ENCODE measurements at places on chromosomes 3 and 15. TPM values are rescaled to one million over a fixed set of nuclear protein-coding genes. Genes with fewer than 3 reads are reported as not detected.

Gene LIPC
- total RNA-seq = not detected

Gene KCNMB3
- 1.9 TPM for total RNA-seq

Gene CEP70
- total RNA-seq = 31.1 TPM

Gene FSIP1
- 0.64 TPM for total RNA-seq

Gene CYFIP1
- 67.5 TPM for total RNA-seq

Gene RIOX2
- total RNA-seq = 15.5 TPM

Gene ZNF660
- 16.4 TPM for total RNA-seq

Gene PATL2
- 0.46 TPM for total RNA-seq

Gene SAMD7
- total RNA-seq = not detected

Gene SLCO2A1
- 0.98 TPM for total RNA-seq

Gene PTH1R
- 0.99 TPM for total RNA-seq

Gene ZPLD1
- total RNA-seq = not detected

DNA sequence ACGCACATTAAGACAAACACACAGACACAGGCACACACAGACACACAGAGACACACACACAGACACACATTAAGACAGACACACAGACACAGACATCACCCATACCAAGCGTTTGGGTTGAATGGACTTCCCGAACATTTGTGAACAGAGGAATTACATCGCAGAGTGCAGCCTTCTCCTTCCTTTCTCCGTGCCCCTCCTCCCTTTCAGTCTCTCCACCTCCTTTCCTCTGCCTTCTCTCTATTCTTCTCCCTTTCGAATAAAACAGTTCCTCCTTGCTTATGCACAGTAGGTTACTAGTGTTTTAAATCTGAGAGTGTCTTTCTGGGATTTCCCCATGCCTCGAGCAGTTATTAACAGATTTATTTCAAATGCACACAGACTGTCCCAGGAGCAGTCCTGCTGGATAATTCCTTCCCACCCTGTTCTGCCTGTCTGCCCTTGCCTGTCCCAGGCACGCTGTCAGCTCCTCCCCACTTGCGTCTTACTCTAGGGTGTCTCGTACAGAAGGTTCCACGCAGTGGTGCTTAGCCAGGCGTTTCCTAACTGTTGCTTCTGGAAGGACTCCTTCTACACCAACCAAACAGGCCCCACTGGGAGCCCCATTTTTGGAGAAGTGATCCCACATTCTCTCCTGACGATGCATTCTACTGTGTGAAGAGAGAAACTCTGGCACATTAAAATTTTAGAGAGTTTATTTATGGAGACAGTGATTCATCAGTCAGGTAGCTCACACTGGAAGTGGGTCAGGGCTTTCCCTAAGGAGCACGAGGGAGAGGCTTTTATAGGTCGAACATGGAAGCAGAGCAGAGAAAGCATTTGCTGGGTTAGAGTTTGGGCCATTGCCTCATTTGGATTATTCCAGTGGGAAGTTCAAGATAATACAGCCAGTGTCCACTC is 163.8 kb downstream of the SV2B start:
- H3K27me3 ChIP-seq = no peaks in the 10 kb centered on the region
- H3K4me3 ChIP-seq = no peak overlapping the region
- no peaks in the 10 kb centered on the region for H3K4me1 ChIP-seq
- H3K36me3 ChIP-seq = peaks cover 3% of the 10 kb centered on the region

DNA sequence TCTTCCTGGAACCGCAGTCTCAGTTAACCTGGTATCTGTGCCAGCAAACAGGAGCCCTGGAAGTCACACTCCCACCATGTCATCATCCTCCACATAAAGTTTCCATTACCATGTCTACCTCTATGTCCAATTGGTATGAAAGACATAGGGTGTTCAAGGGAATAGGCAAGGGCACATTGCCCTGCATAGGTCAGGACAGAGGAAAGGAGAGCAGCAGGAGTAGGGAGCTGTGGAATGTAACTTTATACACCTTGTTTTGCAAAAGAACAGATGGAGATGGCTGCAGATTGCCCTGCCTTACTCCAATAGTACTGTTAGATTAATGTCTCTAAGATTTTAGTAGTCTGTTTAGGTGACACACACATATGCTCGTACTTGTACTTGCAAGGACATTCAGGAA is 1056.4 kb downstream of the NTRK3 start:
- no peak for DNase-seq
- H3K4me3 ChIP-seq = no peak overlapping the region
- H3K27me3 ChIP-seq = no peaks in the 10 kb centered on the region

DNA sequence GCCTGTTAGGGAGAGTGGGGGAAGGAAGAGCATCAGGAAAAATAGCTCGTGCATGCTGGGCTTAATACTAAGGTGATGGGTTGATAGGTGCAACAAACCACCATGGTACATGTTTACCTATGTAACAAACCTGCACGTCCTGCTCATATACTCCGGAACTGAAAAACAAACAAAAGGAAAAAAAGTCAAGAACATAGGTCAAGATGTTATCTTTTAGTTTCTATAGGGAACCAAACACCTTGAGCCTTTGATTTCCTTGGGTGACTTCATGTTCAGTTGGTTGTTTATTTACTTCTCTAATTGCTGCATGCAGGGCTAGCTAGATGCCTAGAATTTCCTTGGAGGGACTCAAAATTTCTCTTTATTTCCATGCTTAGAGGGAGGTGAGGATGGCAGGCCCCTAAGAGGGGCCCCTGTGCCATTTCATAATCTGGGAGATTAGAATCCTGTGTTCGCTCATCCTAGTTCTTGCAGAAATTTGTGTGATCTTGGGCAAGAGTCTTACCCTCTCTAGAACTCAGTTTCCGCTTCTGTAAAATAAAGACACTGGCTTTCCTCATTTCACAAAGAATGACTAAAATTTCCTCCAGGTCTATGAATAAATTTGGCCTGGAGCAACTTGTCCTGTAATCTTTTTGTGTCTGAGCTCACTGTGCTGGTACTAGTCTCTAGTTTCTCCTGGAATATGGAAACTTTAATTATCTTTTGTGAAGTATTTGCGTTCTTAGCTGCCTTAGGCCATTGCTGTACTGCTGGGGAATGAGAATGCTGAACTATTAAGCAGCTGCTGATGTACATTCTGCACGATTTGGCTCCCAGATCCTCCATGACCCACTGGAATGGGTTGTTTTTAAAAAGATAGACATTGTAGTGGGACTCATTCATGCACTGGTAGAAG is 457.5 kb downstream of the EDEM1 start:
- no peak overlapping the region for H3K4me3 ChIP-seq
- no peaks in the 10 kb centered on the region for H3K4me1 ChIP-seq
- H3K27me3 ChIP-seq = no peaks in the 10 kb centered on the region
- H3K27ac ChIP-seq = no peak overlapping the region

GRCh38 chr3:50573566-50574443 is 4.5 kb downstream of the HEMK1 start:
- no peaks in the 10 kb centered on the region for H3K4me1 ChIP-seq
- H3K4me3 ChIP-seq = no peak overlapping the region
- no peak for DNase-seq
- peaks cover 1% of the 10 kb centered on the region for H3K36me3 ChIP-seq
- H3K27me3 ChIP-seq = no peaks in the 10 kb centered on the region

DNA sequence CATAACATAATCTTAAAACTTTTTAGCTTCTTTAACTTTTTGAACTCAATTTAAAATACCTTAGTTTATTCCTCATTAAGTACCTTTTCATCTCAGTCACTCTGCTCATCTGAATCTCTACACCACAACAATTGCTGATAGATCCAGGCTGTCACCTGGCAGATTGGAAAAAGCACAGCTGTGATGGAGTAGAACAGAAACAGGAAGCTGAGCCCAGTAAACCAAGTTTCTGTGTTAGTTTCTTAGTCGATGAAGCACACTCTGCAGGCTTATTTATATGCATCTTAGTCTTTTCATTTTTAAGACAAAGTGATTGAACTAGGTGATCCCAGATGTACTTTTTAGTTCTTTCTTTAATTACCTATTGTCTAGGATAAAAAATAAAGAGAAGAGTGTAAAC is 1398.0 kb upstream of the ALCAM start:
- no peak overlapping the region for H3K27ac ChIP-seq
- no peak overlapping the region for H3K4me3 ChIP-seq
- H3K36me3 ChIP-seq = no peaks in the 10 kb centered on the region
- DNase-seq = no peak

DNA sequence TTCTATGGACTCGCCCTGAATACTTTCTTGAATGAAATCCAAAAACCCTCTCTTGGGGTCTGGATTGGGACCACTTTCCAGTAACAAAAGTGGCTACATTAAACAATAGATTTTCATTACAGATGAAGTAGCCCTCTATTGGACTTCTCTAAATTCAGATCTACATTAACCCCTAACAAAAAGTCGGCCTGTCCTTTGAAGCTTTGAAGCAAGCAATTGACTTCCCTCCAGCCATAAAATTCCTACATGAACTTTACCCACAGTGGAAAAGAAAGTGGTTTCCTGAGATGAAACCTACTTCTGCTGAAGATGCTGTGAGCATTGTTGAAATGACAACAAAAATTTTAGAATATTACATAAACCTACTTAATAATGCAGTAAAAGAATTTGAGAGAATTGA is 967.1 kb upstream of the ROBO1 start:
- no peak overlapping the region for H3K4me3 ChIP-seq
- no peaks in the 10 kb centered on the region for H3K4me1 ChIP-seq
- DNase-seq = no peak
- H3K27ac ChIP-seq = no peak overlapping the region

GRCh38 chr3:45174234-45174633 is 28.1 kb upstream of the CDCP1 start:
- no peaks in the 10 kb centered on the region for H3K4me1 ChIP-seq
- no peaks in the 10 kb centered on the region for H3K36me3 ChIP-seq
- H3K4me3 ChIP-seq = no peak overlapping the region
- DNase-seq = no peak
- no peak overlapping the region for H3K27ac ChIP-seq

DNA sequence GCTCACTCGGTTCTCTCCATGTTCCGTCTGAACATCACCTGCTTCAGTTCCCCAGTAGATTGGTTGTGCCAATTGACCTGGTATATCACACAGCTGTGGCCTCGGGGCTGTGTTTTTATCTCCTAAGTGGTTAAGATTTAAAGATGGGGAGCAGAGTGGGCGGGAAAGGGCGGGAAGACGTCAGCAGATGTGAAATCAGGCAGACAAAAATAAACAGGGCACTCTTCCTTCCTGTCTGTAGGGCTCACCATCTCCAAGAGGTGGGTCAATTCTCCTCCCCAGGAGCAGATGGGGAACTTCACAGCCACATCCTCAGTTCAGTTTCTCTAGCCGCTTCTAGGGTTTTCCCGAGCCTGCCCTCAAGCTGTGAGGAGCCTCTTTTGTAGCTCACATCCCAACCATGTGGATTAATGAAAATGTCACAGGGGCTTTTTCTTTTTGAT is 26.8 kb upstream of the LIMD1 start:
- H3K27ac ChIP-seq = no peak overlapping the region
- no peak overlapping the region for H3K4me3 ChIP-seq
- peaks cover 18% of the 10 kb centered on the region for H3K36me3 ChIP-seq
- H3K27me3 ChIP-seq = no peaks in the 10 kb centered on the region
- no peak for DNase-seq
- peaks cover 3% of the 10 kb centered on the region for H3K4me1 ChIP-seq

- H3K4me1 ChIP-seq = no peaks in the 10 kb centered on the region
- H3K36me3 ChIP-seq = no peaks in the 10 kb centered on the region
- H3K27me3 ChIP-seq = no peaks in the 10 kb centered on the region
- DNase-seq = no peak
- no peak overlapping the region for H3K4me3 ChIP-seq
These were observed 54.5 kb upstream of the VGLL3 start for GRCh38 chr3:87045473-87045872.

GRCh38 chr15:97745481-97746071 is 214.9 kb upstream of the ARRDC4 start:
- no peaks in the 10 kb centered on the region for H3K36me3 ChIP-seq
- peak; percentile 49 for DNase-seq
- no peaks in the 10 kb centered on the region for H3K27me3 ChIP-seq

DNA sequence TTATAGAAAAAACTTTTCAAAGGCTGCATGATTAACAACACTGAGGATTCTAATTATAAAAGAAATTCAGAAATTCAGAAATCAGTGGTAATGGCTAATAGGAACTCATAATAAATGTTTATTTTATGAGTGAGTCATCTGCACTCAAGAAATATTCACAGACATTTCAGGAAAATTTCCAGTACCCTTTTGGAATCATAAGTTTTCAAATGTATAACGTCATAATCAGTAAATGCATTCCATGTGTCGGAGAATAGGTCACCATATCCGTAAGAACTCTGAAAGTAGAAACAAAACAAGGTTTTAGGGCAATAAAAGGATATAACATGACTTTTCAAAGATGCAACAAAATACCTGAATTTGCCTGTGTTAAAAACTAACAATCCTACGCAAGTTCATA is 24.7 kb downstream of the EOGT start:
- H3K27me3 ChIP-seq = no peaks in the 10 kb centered on the region
- peaks cover 33% of the 10 kb centered on the region for H3K36me3 ChIP-seq
- H3K4me1 ChIP-seq = no peaks in the 10 kb centered on the region
- H3K4me3 ChIP-seq = no peak overlapping the region

- no peaks in the 10 kb centered on the region for H3K36me3 ChIP-seq
- no peak overlapping the region for H3K4me3 ChIP-seq
- H3K27me3 ChIP-seq = no peaks in the 10 kb centered on the region
- no peaks in the 10 kb centered on the region for H3K4me1 ChIP-seq
- DNase-seq = no peak
These were observed 516.3 kb upstream of the CADM2 start for GRCh38 chr3:84442533-84442932.

GRCh38 chr3:194664857-194665256 is 7.1 kb downstream of the LSG1 start:
- peaks cover 67% of the 10 kb centered on the region for H3K36me3 ChIP-seq
- no peak overlapping the region for H3K4me3 ChIP-seq
- no peak for DNase-seq
- no peak overlapping the region for H3K27ac ChIP-seq
- H3K27me3 ChIP-seq = no peaks in the 10 kb centered on the region

DNA sequence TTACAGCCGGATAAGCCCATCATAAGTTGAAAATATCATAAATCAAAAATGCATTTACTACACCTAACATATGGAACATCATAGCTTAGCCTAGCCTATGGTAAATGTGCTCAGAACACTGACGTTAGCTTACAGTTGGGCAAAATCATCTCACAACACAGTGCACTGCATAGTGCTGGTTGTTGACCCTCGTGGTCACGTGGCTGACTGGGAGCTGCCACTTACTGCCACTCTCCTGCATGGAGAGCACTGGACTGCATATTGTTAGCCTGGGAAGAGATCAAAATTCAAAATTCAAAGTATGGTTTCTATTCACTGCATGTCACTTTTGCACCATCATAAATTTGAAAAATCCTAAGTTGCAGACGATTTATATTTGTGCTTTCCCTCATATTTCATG is 94.0 kb upstream of the CACNA2D3 start:
- no peak overlapping the region for H3K27ac ChIP-seq
- DNase-seq = no peak
- H3K36me3 ChIP-seq = no peaks in the 10 kb centered on the region
- no peak overlapping the region for H3K4me3 ChIP-seq

GRCh38 chr3:65439641-65440284 is 599.0 kb downstream of the MAGI1 start:
- H3K27ac ChIP-seq = no peak overlapping the region
- no peaks in the 10 kb centered on the region for H3K4me1 ChIP-seq
- no peak overlapping the region for H3K4me3 ChIP-seq
- H3K27me3 ChIP-seq = no peaks in the 10 kb centered on the region

- H3K27me3 ChIP-seq = no peaks in the 10 kb centered on the region
- no peaks in the 10 kb centered on the region for H3K4me1 ChIP-seq
- no peak overlapping the region for H3K27ac ChIP-seq
- no peaks in the 10 kb centered on the region for H3K36me3 ChIP-seq
These were observed 102.8 kb downstream of the ARRDC4 start for GRCh38 chr15:98063315-98063714.

- no peaks in the 10 kb centered on the region for H3K4me1 ChIP-seq
- H3K4me3 ChIP-seq = no peak overlapping the region
- no peaks in the 10 kb centered on the region for H3K27me3 ChIP-seq
- no peaks in the 10 kb centered on the region for H3K36me3 ChIP-seq
These were observed 14.4 kb downstream of the GOLGB1 start for GRCh38 chr3:121735047-121735696.

Measured in H9 (cell line).